KBM-7 (cell line): ENCODE measurements at places on chromosomes 3 and 15.
A peak's percentile ranks its signal among the peaks of the same experiment; 100 is the strongest.

- no peak for DNase-seq
These were observed 13.8 kb downstream of the ISG20 start for GRCh38 chr15:88652456-88653199.

DNA sequence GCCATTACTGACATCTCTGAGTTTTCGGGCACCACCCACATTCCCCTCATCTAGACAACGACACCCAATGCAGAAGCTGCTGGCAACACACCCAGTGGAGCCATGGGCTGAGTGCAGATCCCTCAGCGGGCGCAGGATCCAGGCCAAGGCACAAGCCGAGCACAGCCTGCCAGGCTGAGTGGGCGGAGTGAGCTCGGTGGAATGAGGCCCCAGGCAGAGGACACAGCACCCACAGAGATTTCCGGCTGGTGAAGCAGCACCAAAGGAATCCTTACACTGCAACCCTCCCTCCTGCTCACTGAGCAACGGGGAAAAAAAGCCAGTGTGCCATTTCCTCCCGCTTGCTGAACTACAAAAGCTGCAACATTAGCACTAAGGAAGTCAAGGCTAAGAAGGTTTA lies 34.3 kb downstream of the ZMAT3 start:
- DNase-seq, result peak; percentile 87

DNA sequence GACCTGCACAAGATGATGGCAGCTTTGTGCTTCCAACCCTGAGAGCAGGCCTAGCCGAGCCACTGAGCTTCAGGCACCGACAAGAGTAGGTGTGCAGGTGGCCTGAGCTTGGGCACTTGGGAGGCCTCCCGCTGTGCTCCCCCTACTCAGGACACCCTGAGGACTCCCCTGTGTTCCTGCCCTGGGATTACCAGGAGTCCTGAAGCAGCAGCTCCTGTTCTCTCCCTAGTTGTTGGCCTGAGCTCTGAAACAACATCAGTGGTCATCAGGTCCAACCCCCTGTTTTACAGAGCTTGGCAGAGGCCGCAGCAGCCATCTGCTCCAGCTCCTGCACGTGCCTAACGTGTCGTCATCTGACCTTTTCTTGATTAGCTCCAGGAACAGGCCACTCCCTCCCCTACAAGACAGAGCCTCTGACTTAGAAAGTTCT lies 8.0 kb upstream of the MESP2 start:
- DNase-seq, result no peak

DNA sequence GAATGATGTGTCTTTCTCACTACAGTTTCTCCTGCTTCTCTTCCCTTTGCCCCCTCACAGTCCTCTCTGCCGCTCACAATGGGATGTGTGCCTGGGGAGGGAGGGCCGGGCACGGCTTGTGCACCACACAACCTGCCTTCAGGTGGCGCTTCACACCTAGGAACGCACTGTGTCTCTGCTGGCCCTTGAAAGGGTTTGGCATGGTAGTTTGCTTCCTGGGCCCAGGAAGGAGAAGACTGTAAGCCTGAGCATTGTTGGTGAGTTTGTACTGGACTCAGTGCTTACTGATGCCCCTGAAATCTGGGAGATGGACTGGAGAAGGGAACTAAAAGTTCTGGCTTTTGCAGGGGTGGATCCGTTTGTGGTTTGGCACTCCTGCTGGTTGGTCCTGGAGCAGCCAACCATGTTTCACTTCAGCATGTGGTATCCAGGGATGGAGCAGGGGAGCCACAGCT lies 9.2 kb downstream of the ALPK3 start:
- DNase-seq, result peak; percentile 62

DNA sequence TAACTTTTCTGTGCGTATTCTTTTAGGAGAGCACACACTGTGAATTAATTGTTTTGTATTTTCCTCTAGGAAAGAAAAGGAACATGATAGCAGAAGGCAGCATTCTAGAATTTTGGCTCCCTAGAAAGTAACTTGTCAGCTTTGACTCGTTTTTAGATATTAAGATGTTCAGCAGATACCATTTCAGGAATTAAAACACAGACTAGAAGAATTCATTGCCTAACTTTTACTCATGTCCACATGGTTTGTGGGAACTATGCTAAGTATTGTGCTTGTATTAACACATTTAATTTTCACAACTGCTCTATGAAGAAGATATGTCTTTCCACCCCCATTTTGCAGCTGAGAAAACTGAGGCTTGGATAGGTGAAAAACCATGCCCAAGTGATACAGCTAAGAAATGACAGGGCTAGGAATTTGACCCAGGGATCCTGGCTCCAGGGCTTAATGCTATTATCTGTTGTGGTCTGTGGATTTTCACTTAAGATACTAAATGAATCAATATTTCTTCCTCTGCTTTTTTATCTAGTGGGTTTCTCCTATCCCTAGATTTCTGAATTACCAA lies 128.8 kb downstream of the MITF start:
- no peak for DNase-seq

GRCh38 chr15:88769161-88769971 lies 33.9 kb upstream of the ACAN start:
- no peak for DNase-seq

- no peak for DNase-seq
These were observed 25.4 kb downstream of the DYNC1LI1 start for GRCh38 chr3:32545305-32545704.

- no peak for DNase-seq
These were observed 46.5 kb upstream of the ICE2 start for GRCh38 chr15:60525341-60526039.

DNA sequence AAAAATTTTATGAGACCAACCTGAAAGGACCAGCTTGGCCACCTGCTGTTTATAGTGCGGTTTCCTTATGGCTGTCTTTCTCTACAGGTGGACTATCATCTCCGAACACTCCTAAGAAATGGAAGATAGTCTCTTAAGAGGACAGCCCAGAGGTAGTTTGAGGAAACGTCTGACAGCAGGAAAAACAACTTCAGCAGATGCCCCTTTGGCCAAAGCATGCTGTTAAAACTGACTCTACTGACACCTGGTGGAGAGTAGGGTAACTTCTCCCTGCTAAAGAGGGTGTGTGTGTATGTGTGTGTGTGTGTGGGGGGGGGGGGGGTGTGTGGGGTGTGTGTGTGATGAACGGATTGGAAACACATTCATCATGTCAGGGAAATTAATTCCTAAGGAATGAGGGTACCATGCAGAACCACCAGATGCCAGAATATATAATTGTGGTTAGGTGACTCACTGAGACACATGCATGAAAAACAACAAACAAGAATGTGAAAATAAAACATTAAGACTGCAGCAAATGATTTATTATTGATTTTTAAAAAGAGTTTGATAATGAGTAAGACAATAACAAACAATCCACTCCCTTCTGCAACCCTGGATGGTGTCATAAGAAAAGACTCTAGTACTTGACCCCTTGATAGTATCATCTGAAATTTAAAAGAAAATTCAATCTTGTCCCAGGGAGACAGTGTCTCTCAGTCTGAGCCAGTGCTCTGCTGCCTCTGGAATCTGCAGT lies 256.5 kb downstream of the THRB start:
- DNase-seq, result peak; percentile 68

- DNase-seq, result no peak
These were observed 549.4 kb downstream of the OCA2 start for GRCh38 chr15:27549746-27550145.

- DNase-seq, result no peak
These were observed 104.5 kb upstream of the SATB1 start for GRCh38 chr3:18529631-18530030.

DNA sequence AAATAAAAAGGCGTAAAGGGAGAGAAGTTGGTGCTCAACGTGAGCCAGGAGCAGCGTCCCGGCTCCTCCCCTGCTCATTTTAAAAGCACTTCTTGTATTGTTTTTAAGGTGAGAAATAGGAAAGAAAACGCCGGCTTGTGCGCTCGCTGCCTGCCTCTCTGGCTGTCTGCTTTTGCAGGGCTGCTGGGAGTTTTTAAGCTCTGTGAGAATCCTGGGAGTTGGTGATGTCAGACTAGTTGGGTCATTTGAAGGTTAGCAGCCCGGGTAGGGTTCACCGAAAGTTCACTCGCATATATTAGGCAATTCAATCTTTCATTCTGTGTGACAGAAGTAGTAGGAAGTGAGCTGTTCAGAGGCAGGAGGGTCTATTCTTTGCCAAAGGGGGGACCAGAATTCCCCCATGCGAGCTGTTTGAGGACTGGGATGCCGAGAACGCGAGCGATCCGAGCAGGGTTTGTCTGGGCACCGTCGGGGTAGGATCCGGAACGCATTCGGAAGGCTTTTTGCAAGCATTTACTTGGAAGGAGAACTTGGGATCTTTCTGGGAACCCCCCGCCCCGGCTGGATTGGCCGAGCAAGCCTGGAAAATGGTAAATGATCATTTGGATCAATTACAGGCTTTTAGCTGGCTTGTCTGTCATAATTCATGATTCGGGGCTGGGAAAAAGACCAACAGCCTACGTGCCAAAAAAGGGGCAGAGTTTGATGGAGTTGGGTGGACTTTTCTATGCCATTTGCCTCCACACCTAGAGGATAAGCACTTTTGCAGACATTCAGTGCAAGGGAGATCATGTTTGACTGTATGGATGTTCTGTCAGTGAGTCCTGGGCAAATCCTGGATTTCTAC lies at the start of gene RARB:
Gene RARB (plus strand): TSS at position 322 of the 847 bp plus-strand sequence. CDS start 469 bp downstream, at position 791.
- DNase-seq, result peak; percentile 51

DNA sequence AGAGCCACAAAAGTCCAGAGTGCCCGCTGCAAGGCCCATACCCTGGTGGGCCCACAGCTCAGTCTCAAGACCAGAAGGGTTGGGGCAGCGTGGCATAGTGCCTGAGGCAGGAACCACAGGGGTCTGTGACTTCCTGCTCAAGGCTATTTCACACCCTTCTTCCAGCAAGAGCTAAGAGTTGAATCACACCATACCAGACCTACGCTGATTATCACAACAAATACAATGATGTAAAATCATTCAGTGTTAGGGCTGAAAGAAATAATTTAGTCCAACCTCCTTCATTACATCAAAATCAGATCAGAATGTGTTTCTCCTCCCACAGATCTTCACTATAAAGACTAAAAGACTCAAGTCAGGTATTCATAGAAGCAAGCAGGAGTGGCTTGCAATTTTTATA lies 27.8 kb upstream of the ST8SIA2 start:
- no peak for DNase-seq

DNA sequence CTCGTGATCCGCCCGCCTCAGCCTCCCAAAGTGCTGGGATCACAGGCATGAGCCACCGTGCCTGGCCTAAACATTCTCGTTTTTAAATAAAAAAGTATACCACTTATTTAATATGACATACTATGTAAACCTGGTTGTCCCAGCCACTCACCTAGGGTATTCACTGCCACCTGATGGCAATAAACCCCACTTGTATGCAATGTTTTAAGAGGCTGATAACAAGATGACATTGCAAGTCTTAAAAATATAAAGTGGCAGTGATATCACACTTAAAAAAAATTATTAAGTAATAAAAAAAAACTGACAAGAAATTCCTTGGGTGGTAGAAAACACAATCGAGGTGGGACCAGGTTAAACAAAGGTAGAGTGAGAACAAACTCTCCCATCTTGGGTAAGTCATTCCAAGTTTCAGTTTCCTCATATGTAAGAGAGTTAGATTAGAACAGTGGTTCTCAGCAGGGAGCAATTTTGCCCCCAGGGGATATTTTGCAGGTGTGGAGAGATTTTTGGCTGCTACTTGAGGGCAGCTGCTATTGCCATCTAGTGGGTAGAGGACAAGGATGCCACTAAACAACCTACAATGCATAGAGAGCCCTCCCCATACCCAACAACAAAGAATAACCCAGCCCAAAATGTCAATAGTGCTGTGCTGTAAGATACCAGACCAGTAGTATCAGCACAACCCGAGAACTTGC lies 14.5 kb downstream of the ARF4 start:
- peak; percentile 36 for DNase-seq

DNA sequence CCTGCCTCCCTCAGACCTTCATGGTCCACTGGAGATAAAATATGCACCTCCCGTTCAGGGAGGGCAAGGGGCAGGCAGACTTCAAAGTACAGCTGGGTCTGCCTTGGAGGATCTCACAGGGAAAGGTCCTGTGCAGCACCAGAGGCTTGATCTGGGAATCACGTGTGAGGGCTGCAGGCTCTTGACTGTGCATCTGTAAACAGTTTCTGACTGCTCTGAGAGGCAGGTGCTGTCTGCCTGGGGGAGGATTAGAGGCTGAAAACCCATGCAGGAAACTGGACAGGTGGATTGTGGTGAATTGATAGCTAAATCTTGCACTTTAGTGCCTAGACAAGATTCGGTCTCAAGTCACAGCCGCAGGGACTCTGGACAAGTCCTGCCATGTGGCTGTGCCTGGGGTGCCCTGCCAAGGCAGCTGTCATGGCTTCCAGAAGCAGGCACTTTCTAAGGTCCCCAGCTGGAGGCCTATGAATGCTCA lies 239.3 kb downstream of the EPHB1 start:
- DNase-seq, result no peak

DNA sequence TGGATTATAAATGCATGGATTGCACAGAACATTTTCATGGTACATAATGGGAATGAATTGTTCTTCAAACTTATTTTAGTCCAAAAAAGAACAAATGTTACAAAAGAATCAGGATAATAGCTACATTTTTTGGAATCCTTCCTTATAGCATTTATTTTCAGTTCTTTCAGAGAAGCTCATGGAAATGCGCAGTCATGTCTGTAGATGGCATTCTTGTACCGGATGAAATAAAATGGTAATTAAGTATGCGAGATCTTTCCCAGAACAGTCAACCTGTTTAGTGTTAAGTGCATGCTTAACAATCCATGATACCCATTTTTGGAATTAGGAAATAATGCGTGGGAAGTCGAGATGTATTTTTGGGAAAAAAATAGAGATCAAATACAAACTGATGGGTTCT lies 38.2 kb upstream of the GOLGA8B start:
- peak; percentile 66 for DNase-seq

DNA sequence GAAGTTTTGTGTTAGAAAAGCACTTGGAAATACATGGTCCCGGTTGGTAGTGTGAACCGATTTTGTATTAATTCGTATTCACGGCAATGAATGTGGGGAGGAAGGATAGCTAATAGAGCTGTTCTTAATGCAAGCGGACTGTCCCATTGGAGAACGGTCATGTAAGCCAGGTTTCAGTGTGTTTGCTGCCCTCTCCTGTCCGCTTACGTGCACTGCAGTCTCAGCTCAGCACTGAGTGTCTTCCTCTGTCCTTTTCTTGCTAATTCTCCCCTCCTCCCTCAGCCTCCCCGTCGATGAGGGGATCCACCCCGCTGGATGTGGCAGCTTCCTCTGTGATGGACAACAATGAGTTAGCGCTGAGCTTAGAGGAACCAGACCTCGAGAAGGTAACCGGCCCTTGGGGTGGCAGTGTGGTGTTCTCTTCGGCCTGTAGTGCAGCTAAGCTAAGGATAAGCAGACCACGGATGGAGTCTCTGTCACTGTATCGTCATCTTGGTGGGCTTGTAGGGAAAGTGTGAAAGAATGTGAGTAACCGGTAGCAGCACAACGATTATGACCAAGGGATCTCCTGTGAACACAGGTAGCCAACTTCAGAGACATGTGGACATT lies 267.5 kb upstream of the CHRM5 start:
- peak; percentile 77 for DNase-seq

DNA sequence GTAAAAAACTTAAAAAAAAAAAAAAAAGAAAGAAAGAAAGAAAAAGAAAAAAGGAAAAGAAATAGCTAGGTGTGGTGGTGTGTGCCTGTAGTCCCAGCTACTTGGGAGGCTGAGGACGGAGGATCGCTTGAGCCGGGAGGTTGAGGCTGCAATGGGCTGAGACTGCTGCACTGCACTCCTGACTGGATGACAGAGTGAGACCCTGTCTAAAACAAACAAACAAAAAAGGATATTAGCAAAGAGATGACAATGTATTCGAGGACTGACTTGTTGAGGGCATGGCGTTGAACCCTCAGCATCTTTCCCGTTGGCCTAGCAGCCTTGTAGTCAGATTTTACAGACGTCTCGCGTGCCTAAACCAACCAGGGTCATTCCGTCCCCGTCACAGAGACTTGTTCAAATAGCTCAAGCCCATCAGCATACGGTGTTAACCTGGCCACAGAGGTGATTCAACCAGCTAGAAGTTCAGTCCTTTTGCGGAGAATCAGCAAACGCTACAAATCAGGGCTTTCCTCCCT lies 528 bp upstream of the NIT2 start:
- DNase-seq, result no peak
